Activated CD8-positive, alpha-beta memory T cell treated with anti-CD3 and anti-CD28 coated beads for 48 hours (primary cell): ENCODE measurements at places on chromosomes 13 and 19.
A peak's percentile ranks its signal among the peaks of the same experiment; 100 is the strongest.

DNA sequence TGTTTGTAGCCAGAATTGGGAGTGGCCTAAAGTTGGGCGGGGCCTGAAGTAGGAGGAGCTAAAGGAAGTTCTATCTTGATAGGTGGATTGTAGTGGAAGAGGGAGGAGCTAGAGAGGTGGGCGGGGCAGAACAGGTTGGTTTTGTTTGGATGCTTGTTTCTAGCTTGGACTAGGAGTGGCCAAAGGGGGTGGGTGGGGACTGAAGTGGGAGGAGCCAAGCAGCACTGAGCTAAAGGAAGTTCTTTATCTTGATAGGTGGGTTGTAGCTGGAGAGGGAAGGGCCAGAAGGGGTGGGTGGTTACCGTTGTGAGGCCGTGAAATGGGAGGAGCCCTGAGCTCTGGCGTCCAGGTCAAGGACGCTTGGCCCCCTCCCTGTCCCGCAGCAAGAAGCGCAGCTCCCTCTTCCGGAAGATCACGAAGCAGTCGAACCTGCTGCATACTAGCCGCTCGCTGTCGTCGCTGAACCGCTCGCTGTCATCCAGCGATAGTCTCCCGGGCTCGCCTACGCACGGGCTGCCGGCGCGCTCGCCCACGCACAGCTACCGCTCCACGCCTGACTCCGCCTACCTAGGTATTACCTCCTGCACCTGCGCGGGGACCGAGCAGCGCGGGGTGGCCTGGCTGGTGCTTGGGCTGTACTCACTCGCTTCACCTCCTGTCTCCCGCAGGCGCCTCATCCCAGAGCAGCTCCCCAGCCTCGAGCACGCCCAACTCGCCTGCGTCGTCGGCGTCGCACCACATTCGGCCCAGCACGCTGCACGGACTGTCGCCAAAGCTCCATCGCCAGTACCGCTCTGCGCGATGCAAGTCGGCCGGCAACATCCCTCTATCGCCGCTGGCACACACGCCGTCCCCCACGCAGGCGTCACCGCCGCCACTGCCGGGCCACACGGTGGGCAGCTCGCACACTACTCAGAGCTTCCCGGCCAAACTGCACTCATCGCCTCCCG lies 8.0 kb downstream of the DNASE2 start:
- no peak for DNase-seq

- no peak for DNase-seq
These were observed 9.9 kb downstream of the FRY start for GRCh38 chr13:32041429-32041828.

DNA sequence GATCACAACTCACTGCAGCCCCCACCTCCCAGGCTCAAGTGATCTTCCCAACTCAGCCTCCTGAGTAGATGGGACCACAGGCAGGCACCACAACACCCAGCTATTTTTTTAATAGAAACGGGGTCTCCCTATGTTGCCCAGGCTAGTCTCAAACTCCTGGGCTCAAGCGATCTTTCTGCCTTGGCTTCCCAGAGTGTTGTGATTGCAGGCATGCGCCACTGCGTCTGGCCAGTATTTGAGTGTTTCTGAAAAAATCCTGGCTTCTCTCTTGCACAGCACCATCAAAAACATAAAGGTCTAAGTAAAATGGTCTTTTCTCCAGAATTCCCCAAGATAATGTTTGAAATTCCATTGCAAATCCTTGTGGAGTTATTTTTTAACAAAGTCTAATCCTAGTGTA lies 47.8 kb downstream of the ELF1 start:
- no peak for DNase-seq

GRCh38 chr13:54305377-54305776 lies 1276.8 kb downstream of the OLFM4 start:
- DNase-seq, result no peak

GRCh38 chr13:32022311-32022710 lies 9.3 kb upstream of the FRY start:
- DNase-seq, result no peak

DNA sequence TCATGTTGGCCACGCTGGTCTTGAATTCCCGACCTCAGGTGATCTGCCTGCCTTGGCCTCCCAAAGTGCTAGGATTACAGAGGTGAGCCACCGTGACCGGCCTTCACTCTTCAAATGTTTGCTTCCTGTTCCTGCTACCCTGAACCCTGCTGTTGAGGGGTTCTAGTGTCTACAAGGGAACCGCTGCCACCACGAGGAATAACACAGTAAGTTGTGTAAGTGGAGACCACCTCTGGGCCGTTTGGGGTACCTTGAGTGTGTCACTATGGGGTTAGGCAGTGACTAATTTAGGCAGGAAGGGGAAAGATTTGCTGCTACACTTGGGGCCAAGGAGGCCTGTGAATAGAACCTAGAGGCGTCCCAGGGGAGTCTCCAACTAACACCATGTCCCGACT lies 2.2 kb upstream of the MYADM start:
- DNase-seq, result no peak

DNA sequence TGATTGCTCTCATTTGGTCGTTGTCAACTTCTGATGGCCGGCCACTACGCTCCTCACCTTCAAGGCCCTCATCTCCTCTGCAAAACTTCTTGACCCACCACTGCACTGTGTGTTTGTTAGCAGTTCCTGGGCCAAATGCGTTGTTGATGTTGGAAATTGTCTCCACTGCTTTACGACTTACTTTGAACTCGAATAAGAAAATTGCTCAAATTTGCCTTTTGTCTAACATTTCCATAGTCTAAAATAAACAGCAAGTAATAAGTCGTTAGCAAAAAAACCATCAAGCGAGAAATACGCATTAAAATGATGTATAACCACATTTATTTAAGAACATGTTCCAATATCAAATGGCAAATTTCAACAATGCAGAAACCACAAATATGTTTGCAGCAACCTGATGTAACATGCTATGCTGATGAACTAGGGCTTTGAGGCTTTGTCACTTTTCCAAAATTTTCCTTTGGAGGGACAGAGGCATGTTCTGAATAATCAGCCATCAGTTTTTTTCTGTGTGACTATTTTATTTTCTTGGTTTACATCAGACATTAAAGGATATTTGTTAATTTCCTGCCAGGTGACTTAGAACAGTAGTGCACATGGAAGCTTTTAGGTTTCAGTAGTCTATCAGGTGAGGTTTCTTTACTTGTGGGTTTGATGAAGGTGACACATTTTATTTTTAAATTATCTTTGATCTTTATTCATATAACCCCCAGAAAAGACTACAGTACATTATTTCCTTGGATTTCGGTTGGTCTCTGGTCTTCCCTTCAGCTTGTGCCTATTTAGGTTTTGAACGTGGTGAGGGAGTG lies 74.7 kb upstream of the TEX29 start:
- DNase-seq, result no peak

DNA sequence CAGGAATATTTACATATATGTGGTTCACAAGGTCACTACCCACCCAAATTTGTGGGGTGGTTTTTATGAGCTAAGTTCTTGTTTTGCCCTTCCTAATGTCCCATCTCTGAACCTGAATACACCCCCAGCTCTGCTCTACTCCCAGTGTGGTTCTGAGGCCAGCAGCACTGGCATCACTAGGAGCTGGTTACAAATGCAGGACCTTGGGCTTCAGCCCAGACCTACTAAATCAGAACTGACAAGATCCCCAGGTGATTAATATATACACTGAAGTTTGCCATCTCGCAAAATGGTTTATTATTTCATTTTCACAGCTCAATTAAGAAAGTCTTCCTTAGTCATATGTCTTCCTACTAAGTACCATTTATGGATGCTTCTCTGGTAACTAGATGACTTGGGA lies 67.9 kb downstream of the FOXO1 start:
- DNase-seq, result no peak

- no peak for DNase-seq
These were observed 59.8 kb downstream of the GGACT start for GRCh38 chr13:100528820-100529219.

DNA sequence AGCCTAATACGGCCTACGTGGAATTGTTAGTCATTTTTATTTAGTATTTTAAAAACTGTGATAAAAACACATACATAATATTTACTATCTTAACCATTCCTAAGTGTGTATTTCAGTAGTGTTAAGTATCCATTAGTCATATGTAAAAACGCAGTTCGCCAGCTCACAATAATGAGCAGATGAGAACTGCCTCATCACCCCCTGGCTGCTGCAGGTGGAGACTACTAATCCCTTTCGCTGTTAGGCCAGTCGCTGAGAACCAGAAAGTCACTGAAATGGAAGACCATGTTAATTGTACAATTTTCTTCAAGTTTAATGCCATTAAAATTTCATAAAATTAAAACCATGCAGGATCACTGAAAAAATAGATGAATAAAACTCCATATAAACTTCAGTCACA lies 1.6 kb downstream of the ESD start:
- DNase-seq, result no peak

GRCh38 chr13:98228661-98229341 lies 51.7 kb upstream of the RNF113B start:
- no peak for DNase-seq

GRCh38 chr13:45101327-45102018 lies 18.8 kb upstream of the GTF2F2 start:
- no peak for DNase-seq

DNA sequence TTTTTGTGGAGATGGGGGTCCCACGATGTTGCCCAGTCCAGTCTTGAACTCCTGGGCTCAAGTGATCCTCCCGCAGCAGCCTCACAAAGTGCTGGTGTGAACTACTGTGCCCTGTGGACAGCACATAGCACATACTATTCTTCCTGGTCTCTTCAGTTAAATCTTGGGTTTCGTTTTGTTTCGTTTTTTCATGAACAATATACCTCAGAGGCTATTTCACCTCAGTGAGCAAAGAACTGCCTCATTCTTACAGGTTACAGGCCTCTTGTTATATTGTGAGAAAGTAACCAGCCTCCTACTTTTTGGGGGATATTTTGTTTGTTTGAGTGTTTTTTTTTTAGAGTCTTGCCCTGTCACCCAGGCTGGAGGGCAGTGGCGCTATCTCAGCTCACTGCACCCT lies 1.3 kb upstream of the C3 start:
- DNase-seq, result no peak

GRCh38 chr13:75647126-75647784 lies 11.1 kb downstream of the LMO7 start:
- no peak for DNase-seq

GRCh38 chr13:26811581-26811980 lies 51.0 kb upstream of the GPR12 start:
- no peak for DNase-seq

GRCh38 chr19:34505321-34506025 lies 23.9 kb downstream of the WTIP start:
- no peak for DNase-seq

DNA sequence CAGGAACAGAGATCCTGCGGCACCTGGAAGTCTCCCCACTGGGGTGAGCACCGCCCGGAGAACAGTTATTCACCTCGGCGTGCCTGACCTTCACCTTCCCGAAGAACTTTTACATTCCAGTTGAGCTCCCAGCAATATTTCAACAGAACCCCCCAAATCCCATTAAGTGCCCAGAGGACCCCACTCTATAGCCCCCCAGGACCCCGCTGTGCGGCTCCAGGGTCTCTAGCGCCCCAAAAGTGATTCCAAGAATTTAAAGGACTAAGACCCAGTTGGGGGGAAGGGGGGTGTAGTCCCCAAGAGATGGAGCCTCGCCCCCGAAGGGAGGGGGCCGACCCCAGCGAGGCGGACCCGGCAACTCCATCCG lies 480 bp downstream of the GPR108 start:
- DNase-seq, result no peak

GRCh38 chr19:29247051-29247450 lies 34.1 kb upstream of the UQCRFS1 start:
- DNase-seq, result no peak

- DNase-seq, result no peak
These were observed 703 bp downstream of the NEK3 start for GRCh38 chr13:52158629-52159158.

- DNase-seq, result peak; percentile 98
These were observed at the start of gene PROSER3 for GRCh38 chr19:35757749-35758608. PROSER3 (plus strand) TSS chr19:35758176; CDS start chr19:35758216, 40 bp downstream.

DNA sequence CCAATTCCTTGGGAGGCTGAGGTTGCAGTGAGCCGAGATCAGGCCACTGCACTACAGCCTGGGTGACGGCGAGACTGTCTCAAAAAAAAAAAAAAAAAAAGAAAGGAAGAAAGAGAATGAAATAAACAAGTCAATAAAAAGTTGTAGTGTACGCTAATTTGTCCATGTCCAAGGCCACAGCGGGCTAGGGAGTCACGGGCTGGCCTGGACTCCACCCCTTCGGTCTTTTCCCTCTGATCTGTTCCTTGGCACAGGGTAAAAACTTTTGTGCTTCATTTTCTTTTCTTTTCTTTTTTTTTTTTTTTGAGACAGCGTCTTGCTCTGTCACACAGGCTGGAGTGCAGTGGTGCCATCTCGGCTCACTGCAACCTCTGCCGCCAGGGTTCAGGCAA lies 19.4 kb upstream of the MKNK2 start:
- DNase-seq, result no peak

DNA sequence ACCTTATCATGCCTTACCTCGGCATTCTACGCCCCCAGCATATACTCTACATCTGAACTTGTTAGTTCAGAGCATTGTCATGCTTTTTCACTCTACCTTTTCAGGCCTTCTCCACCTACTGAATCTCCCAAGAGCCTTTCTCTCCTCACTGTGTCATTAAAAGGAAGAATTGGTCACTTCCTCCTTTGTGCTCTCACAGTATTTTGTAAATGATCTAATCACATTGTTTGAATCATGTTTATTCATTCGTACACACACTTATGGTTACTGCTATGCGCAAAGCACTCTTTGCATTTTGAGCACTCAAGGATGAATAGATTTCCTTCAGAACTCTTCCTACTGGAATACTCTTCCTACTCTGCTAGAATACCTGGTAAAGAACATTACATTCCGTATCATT lies 15.8 kb upstream of the ELF1 start:
- no peak for DNase-seq

GRCh38 chr19:5058521-5059212 lies 89.8 kb downstream of the KDM4B start:
- DNase-seq, result no peak

GRCh38 chr13:75796825-75797224 lies 160.7 kb downstream of the LMO7 start:
- DNase-seq, result no peak

DNA sequence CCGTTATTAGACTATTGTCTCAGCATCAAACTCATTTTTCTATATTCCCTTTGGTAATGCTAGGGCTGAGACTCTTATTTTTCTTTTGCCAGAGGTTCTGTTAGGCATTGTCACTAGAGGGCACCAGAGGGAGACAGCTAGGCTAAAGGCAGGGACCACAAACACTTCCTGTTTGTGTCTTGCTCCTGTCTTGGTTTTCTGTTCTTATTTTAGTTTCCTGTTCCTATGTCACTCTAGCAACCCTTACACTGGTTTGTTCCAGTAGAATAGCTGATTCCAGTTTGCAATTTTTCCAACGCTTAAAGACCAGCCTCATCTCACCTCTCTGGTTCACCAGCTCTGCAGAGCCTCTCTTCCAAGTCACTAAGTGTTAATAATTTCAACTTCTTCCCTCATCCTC lies 772.0 kb downstream of the DIAPH3 start:
- DNase-seq, result no peak
